ENCODE measurements at places on chromosomes 6 and 20.
A peak's percentile ranks its signal among the peaks of the same experiment; 100 is the strongest.

DNA sequence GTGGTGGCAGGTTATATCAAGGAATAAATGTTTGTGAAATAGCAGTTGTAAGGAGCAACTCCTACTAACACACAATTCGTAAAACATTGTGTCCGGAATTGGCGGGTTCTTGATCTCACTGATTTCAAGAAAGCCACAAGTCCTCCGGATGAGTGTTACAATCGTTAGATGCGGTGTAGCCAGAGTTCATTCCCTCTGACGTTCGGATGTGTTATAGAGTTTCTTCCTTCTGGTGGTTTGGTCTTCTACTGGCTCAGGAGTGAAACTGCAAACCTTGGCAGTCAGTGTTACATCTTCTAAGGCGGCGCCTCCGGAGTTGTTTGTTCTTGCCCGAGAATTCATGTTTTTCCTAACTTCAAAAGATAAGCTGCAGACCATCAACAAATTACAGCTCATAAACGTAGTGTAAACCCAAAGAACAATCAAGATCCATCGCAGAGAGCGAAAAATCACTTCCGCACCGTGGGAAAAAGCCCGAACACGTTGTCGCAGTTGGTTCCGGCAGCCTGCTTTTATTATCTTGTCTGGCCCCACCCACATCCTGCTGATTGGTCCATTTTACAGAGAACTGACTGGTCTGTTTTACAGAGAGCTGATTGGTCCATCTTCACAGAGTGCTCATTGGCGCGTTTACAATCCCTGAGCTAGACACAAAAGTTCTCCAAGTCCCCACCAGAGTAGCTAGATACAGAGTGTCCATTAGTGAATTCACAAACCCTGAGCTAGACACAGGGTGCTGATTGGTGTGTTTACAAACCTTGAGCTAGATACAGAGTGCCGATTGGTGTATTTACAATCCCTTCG is 58.2 kb downstream of the TRIM27 start:
- peak; percentile 22 for DNase-seq

DNA sequence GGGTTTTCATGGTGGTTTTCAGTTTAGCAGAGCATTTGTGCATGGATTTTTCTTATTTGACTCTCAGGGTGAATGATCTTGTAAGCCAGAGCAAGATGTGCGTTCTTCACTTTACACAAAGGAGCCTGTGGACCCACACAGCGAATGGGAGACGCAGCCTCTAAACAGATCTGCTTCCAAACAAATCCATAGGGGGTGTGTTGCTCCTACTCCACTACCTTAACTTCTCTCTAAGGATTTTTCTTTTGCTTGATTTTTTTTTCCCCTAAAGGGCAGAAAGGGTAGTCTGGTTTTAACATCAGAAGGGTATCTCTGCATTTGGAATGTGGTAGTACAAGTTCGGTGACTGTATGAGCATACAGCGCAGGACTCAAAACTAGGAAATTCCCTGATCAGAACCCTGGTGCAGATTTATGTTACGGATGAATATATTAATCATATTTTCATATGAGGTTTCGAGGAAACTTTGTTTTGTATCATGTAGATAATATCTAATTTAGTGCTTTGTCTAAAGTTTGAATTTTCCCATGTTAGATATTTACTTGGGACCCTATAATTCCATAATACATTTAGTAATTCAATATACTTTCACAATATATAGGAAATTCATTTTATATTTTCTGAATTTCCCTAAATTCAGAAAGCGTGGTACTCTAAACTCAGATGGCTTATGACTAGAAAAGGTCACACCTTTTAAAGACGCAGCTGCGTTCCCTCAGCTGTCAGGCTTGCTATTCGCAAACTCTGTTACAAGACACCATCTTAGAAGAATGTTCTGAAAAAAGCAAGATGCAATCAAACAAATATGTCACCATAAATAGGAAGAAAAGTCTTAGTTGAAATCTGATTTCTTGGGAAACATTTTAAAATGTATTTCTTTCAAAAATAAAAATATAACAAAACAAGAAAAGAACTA is 196.9 kb downstream of the TMEM242 start:
- DNase-seq: no peak

DNA sequence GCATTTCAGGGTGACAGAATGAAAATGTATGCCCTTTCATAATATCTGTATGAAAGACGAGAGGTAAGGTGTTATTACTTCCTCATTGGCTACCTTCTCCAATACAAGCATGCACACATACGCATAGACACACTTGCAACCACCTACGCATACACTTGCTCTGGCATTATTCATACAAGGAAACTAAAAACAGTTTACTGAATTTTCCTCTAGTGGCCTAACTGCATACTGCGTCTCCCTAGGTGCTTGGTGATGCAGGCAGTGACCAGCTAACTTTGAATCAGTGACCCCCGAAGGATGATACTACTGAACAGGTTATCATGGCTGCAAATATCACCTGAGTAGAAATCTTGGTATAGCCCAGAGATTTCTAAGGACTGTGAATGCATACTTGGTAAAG is 593.1 kb downstream of the PKHD1 start:
- no peak for DNase-seq

GRCh38 chr6:11318835-11319813 is 86.7 kb upstream of the NEDD9 start:
- DNase-seq: no peak

DNA sequence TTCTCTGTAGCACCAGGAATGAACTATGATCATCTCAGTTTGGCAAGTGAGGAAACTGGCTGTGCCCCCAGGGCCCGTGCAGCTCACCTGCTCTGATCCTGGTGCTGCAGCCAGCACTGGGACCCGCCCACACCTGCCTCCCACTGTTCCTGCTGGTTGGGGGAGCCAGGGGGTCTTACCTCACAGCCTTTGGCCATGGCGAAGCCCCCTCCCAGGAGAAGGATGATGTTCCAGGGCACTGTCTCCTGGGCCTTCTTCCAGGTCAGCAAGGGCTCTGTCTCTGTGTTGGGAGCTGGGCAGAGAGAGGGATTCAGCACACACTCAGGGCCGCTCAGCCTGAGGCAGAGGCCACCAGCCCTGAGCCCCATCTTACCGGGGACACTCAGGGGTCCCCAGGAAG is 24.9 kb upstream of the OCSTAMP start:
- DNase-seq: no peak

- DNase-seq: no peak
Observed at GRCh38 chr6:81565071-81565470, 187.4 kb downstream of the TENT5A start.

DNA sequence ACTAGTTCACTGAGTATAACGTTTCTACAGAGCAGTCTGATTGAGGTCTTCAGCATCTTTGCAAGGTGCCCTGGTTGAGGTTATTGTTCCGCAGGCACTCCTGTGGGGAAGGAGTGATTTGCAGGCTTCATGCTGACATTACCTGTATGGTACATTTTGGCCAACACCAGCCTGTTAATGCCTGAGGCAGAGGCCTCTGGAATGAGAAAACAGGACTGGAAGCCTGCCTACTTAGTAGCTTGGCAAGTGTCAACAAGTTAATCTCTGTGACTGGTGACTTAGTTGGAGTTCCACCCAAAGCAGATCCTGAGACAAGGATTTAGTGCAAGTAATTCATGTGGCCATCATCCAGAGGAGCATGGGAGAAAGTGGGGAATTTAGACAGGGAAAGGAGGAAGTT is 24.6 kb downstream of the MAS1 start:
- no peak for DNase-seq

DNA sequence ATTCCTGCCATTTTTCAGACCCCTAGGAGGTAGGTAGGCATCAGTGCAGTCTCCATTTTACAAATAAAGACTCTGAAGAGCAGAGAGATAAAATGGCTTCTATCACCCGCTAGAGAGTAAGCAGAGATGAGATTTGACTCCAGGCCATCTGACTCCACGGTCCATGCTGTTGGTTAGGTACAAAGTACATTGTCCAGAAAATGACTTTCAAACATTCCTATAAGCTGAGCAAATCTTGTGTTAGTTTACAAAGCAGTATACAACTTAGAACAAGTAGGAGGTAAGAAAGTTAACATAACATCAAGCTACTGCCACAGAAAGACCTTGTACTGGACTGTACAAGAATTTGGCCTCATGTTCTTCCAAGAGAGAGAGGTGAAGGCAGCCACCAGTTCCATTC is 14.9 kb downstream of the BTN1A1 start:
- no peak for DNase-seq

GRCh38 chr20:8232332-8232731 is 100.3 kb downstream of the PLCB1 start:
- DNase-seq: no peak

DNA sequence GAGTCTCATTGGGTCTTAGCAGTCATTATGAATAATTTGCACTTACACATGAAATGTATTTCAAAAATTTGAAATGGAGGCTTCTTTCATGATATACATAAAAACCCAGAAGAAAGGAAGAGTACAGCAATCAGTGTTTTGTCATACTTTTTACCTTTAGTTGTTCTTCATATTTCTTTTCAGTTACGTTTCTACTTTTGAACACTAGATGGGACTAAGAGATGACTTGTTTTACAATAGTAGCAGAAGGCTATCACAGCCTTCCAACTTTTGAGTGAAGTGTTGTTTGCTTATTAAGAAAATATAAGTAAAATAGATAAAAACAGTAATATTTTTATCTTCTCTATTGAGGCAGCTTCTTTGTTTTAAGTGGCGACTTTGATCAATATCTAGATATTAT is 58.1 kb downstream of the L3MBTL3 start:
- DNase-seq: no peak

DNA sequence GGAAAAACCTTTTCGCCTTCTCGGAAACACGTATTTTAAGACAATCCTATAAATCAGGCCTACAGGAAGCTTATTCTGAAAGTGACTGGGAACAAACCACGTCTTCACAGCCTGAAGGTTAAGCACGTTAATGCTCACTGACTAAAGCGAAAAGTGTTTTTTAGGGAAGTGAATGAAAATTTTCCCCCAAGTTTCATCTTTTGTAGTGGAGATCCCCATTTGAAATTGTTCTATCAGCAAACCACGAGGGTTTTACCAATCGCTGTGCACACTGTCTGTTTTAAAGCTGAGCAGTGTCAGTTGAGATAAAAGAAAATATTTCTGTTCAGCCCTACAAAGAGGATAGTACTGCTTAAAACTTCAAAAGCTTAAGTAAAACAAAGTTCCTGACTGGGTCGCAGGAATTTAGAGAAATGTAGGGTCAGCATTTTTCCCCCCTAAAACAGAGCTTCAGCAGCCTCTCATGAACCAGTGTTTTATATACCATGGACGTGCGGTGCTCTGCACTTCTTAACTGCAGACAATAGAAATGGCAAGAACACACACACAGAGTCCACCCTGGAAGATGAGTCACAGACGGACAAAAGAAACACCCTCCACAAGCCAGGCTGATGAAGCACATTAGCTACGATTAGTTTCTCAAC is 34.9 kb downstream of the SLC22A23 start:
- DNase-seq: no peak

DNA sequence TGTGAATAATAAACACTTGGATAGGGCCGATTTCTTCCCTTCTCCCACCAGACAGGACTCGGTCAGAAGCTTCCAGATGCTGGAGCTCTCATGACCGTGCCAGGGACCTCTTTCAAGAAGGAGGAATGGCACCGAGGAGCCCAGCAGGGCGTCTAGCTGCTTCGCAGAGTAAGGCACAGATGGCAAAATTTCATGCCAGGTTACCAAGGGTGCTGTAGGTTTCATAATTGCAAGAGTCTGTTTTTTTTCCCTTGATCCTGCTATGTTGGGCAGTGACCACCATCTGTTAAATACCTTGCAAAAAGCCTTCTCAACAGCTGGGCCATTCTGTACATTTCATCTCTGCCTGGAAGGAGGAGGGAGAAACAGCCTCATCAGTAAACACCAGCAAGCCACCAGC is 111.8 kb downstream of the EDN3 start:
- DNase-seq: no peak

GRCh38 chr6:164826831-164827468 is 482.5 kb downstream of the C6orf118 start:
- peak; percentile 9 for DNase-seq

- no peak for DNase-seq
Observed at GRCh38 chr6:79127660-79128059, 49.6 kb upstream of the PHIP start.

GRCh38 chr6:16108921-16109658 is 19.8 kb upstream of the MYLIP start:
- DNase-seq: no peak

DNA sequence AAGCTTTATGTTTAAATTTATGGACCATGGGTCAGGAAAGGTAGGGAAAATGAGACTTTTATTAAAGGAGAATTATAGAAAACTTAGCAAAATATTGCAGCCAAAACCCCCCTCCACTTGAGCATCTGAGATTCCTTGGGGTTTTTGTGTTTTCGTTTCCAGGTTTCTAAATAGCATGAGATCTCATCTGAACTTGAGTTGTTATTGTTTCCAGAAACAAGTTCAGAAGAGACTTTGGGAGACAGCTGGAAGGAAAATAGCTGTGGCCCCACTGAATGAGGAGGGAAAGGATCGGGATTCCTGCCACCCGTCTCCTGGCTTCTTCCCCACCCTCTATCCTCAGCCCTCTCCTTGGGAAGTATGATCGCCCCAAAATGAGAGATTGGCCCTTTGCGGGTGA is 75.5 kb downstream of the TBC1D7 start:
- DNase-seq: no peak

- no peak for DNase-seq
Observed at GRCh38 chr6:168219804-168220203, 99.8 kb downstream of the DACT2 start.

DNA sequence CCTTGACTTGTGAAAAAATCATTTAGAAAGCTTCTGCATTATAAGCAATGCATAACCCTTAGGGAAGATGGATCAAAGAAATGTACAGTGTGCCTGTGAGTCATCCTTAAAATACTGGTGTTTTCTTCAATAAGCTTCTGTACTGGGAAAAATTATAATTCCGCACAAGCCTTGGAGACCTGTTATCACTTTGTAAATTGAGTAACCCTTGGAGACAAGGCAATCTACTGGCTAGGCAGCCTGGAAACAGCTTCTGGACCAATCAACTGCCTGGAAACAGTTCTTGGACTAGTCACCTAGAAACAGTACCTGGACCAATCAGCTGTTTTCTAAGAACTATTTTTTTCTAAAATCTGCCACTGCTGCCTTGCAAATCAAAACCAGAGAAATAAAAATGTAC is 25.8 kb upstream of the RNGTT start:
- DNase-seq: no peak

- DNase-seq: no peak
Observed at GRCh38 chr6:141704151-141704550, 428.6 kb upstream of the GJE1 start.

Measured in NCI-H774 (cell line).